ENCODE measurements at places on chromosomes 6 and 20. TPM values are rescaled to one million over a fixed set of nuclear protein-coding genes. Genes with fewer than 3 reads are reported as not detected.

DNA sequence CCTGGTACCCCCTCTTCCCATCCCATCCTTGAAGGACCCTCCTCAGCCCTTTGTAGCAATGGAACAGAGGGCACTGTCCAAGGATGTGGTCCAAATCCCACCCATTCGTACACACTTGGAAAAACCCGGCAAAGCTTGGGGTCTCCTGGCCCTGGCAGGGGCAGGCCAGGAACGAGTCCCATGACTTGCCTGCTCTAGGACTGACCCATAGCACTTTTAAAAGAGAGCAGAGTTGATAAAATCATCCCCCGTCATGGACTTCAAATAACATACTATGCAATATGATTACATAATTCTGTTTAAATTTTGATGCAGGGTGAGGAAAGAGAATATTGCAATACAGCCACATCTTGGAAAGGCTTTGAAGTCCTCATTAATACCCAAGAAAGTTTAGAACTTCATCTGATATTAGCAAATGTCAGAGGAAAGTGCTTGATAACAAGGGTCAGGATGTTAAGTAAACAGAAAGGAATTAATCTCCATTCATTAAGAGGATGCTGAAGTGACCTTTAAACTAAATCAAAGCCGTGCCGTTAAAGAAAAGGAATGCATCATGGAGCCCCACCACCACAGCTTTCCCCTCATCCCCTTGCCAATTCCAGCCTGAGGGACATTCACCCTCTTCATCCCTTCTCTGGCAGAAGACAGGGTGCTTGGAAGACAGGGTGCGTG, 60.7 kb upstream of the NXT1 start:
- DNase-seq = no peak

The DEF6 gene
- 8.9 TPM for total RNA-seq

- DNase-seq = no peak
Observed at GRCh38 chr20:22626496-22626895, 42.1 kb upstream of the FOXA2 start.

DNA sequence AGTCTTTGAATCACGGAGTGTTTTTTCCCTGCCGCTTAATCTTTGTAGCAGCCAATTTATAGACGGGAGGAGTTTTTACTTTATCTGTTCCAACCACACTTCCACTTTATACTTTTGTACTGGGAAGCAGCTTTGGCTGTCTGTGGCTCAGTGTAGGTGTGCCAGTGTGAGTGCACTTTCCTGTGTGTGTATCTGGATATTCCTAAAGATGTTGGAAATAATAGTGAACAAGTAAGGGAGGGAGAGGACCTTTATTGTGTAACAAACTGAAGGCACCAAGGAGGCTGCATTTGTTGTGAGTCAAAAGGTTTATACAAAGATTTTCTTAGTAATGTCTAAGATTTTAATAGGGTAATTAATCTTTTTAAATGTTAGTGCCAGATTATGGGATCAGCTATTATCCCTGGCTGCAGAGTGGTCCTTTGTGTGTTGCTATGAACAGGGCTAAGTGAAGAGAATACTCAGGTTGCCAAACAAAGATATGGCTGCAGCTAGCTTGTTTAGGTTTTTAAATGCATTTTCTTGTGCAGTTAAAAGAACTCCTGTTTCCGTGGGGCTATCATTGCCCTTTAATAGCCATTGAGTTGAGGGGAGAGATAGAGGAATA, 226.3 kb downstream of the RNF144B start:
- no peak for DNase-seq

- DNase-seq = no peak
Observed at GRCh38 chr20:32448306-32449056, 90.3 kb downstream of the ASXL1 start.

GRCh38 chr20:47677635-47678453, 107.4 kb downstream of the SULF2 start:
- DNase-seq = peak; percentile 62

- no peak for DNase-seq
Observed at GRCh38 chr20:44477151-44477550, 1.5 kb downstream of the TTPAL start.

- DNase-seq = no peak
Observed at GRCh38 chr20:49823152-49823847, 10.7 kb downstream of the SLC9A8 start.

DNA sequence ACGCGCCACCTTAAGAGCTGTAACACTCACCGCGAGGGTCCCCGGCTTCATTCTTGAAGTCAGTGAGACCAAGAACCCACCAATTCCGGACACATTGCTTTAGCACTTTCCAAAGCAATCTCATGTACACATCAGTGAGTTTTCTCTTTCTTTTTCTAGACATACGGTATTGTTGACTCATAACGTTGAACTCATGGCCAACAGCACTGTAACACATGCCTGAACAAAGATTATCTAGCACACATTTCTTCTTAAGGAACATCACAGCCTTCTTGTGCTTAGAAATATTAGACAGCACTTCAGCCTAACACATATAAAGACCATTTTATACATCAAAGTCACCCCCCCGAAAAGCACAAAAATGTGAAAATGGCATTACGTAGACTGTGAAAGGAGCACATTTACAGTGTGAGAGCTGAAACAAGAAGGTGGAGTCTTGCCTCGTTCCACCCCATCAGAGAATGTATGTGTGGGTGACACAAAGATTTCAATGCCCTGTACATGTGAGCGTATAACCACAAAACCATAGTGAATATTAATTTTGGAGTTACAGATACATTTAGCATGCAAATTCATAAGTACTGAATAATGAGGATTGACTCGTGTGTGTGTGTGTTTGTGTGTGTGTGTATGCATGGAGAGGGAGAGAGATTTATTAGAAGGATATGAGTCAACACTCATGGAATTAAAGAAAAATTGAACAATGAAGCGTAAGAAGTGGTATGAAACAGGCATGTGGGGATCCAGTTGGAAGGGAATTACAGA, 134.1 kb downstream of the FAM83B start:
- DNase-seq = peak; percentile 49

GRCh38 chr6:33597551-33598322, 17.7 kb upstream of the BAK1 start:
- DNase-seq = no peak

DNA sequence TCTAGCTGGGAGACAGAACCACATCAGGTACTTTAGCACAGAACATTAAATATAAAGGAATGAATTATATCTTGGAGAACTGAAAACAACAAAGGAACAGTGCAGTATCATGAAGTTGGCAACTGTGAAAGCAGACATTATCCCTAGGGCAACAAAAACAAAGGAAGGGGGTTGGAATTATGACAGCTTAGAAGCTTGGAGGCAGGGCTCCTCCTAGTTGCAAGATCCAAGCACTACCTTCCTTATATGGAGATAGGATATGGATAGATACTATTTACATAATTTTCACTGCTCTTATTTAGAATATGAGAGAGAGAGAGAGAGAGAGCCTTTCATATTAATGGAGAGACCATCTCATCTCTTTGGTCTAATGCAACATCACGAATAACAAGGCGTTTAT, 27.0 kb downstream of the TMEM14A start:
- DNase-seq = peak; percentile 20

The CFAP206 gene
- total RNA-seq = not detected

- no peak for DNase-seq
Observed at GRCh38 chr6:137162692-137163306, 10.6 kb downstream of the IL22RA2 start.

The RALGAPB gene
- 10.7 TPM for total RNA-seq

The SNAI1 gene
- 3.2 TPM for total RNA-seq

- DNase-seq = peak; percentile 52
Observed at GRCh38 chr6:26420688-26421171, 18.7 kb downstream of the BTN3A1 start.

DNA sequence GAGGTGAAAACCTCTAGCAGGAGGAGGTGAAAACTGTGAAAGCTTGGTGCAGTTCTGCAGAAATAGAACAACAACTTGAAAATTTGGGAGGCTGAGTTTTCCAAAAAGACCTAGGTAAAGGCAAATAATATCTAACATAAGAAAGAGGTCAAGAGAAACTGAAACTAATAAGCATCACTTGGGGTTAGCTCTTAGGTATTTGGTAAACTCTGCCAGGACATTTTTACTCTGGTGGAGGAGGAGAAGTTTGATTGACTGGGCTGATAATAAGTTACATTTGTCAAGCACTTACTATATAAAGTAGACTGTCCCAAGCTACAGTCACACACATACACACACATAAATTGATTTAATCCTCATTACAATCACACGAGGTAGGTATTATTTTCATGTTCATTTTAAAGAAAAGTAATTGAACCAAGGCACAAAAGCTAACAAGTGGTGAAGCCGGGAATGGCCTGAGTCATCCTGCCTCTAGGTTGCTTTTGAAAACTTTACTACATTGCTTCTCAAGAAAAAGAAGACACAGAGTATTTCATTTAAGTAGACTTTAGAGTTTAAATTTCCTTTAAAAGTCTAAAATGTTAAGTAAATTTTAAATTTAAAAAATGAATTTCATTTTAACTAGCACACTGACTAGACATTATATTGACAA, 275.5 kb downstream of the PTPRK start:
- no peak for DNase-seq

DNA sequence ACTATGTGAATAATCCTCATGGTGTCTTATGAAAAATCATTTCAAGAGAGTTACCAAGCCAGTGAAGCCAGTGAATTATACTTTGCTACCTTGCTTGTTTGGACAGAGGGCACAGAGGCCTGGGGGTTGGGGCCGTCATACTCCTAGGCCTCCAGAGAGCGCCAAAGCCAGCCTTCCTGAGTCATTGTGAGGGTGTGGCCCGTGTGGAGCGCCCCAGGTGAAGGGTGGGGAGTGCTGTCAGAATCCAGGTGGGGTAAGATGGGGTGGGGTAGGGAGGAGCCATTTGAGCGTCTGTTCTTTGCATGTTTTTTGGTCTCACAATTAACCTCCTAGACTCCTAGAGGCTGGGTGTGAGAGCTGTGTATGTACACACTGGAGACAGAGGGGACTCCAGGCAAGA, 71.1 kb downstream of the PERP start:
- no peak for DNase-seq

The MRAP2 gene
- 0.43 TPM for total RNA-seq

DNA sequence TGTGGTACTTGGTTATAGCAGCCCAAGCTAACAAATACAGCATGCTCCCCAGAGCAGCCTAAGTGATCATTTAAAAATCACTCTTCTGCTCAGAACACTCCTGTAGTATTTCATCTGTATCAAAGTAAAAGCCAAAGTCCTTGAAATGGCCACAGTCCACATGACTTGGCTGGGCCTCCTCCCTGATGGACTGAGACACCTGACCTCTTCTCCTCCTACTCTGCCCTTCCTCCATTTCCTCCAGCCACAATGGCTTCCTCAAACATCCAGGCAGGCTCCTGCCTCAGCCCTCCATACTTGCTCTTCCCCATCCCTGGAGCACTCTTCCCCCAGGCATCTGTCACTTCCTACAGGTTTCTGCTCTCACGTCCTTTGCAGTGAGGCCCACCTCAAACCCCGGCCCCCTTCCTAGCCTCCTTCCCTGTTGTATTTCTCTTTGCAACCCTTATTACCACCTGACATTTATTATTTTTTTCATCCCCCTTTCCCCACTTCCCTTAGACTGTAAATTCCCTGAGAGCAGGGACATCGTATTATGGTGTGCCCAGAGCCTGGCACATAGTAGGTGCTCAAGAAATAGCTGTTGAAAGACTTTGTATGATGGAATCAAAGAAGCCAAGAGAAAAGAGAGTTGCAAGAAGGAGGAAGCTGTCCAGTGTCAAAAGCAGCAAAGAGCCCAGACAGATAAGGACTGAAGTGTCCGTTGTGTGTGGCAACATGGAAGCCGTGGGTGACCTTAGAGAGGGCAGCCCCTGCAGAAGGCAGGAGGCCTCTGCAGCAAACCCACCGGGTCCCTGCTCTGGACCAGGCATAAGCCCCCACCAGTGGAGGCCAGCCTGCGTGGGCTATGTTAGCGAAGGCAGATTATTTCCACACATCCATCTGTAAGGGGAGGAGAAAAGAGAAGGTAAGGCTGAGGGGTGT, 87.5 kb downstream of the TRERF1 start:
- no peak for DNase-seq

The PPP1R3G gene
- not detected for total RNA-seq

DNA sequence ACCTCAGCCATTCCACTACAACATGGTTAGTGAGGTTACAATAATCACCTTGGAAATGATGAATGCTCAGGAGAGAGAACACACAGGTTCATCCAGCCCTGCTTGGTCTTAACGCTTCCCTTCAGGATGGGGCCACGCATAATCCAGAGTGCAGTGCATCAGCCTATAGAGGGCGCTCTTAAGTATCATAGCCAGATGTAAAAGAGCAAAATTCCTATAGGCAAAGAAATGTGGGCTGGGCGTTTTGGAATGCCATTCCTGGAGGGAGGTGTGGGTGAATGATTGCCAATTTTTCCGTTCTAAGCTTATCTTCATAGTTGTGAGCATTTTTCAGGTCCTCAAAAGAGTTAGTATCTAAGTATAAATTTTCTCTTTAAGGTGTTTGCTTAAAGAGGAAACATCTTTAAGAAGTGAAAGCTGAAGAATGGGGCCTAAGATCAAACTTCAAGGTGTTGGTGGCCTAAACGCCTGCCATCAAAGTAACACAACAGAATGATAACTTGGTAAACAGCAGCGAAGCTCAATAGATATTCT, 1.8 kb downstream of the RIPOR2 start:
- peak; percentile 23 for DNase-seq

GRCh38 chr6:125955973-125956372, 597 bp upstream of the HINT3 start:
- DNase-seq = no peak

DNA sequence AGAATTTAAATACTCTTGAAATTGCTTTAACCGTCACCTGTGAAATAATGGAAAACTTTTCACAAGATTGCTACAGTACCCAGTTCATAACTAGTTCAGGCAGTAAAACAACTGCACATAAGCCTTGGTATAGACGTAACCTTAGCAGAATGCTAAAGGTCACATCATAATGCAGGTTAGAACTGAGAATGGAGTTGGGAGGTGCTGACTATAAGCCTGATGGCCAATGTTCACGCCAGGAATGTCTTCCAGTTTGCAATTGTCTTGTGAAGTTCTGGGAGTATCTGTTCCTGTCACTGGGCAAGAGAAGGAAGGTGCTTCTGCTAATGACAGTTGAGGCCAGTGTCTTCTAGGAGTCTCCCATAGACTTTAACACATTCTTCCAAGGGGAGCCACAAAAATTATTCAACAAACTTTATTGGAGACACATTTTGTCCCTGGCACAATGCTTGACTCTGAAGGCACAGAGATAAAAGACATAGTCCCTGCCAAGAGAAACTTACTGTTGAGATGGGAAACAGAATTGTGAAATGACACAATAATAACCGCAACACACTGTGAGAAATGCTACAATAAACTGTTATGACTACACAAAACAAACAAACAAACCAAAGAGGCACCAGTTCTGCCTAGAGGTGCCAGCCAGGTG, 24.6 kb upstream of the CEP162 start:
- DNase-seq = no peak

The PROKR2 gene
- total RNA-seq = not detected

DNA sequence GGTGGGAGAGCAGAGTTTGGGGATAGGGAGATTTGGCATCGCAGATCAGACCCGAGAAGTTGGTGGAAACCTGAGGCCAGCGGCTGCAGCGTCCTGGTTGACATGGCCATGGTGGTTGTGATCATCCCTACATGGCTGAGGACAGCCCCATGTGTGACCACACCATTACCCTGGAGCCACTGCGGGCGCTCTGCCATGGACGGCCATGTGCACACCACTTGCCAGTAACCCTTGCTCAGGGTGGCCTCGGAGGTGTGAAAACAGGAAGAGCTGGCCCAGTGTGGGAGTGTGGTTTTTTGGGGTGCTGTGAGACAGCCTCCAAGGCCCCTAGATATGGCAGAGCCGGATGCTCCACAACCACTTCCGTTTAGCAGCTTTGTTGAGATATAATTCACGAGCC, 64.4 kb downstream of the TMEM242 start:
- no peak for DNase-seq

GRCh38 chr20:32539817-32540675, 45.1 kb downstream of the NOL4L start:
- no peak for DNase-seq
